ELF-1 (cell line): ENCODE measurements at places on chromosomes 2 and 18.

GRCh38 chr2:145207884-145208283 lies 688.0 kb upstream of the ZEB2 start:
- no peak for DNase-seq

GRCh38 chr2:30255026-30255425 lies 23.7 kb downstream of the LBH start:
- no peak for DNase-seq

DNA sequence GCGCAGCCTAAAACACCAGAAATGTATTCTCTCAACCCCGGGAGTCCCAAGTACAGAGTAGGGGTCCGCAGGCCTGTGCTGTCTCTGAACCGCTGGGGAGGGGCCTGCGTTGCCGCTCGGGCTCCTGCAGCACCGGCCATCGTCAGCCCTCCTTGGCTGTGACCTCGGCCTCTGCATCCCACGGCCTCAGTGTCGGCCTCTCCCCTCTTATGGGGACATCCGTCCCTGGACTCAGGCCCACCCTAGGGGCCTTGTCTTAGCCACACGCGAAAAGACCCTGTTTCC lies 50.5 kb downstream of the KCNG2 start:
- DNase-seq, result no peak

DNA sequence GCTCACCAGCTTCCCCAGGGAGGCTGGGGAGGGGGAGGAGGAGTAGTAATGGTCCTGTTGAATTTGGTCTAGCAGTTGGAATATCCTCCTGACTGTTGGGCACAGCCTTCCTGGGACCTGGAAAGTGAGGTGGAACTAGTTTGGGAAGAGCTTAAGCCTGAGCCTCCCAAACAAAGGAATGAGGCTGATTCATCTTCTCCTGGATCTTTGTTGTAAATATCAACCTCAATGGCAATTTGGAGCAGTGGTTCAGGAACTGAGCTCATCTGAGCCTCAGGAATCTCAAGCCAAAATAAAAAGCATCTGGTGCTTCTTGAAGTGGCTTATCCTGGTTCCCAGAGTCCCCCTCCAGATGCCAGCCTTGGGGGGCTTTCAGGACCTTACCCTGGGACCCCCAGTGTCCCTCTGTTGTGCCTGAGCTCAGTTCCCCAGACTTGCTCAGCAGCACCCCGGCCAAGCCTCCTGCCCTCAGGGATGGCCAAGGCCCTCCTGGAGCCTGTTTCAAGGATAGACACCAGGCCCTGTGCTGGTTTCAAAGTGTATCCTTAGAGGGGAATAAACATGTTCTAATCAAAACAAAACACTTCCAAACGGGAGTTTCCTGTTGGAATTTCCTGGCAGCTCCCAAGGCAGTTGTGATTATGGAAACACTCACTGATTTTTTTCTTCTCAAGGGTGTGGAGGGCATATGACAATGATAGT lies 112.6 kb downstream of the DDX1 start:
- no peak for DNase-seq

- DNase-seq, result no peak
These were observed 156.3 kb downstream of the ZNF516 start for GRCh38 chr18:76338619-76339245.

DNA sequence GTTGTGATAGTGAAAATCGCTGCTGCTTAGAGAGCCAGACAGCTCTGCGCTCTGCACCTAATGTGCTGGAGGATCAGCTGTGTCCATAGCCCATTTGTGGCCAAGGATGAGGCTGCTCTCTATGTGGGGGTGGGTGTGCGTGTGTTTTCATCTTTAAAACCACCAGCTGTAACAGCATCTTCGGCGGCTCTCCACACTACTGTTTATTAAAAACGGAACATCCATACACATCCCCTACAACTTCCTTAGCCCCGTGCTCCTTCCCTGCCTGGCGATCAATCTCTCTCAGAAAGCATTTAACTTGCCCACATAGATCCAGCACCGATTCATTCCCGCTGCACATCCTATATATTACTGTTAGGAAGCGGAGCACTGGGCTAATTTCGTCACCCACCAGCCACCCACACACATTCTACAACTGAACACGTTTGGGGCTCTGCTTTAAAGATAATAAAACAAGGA lies 1.6 kb downstream of the CELF4 start:
- DNase-seq, result no peak

GRCh38 chr18:79515331-79515730 lies 119.6 kb downstream of the NFATC1 start:
- DNase-seq, result no peak

DNA sequence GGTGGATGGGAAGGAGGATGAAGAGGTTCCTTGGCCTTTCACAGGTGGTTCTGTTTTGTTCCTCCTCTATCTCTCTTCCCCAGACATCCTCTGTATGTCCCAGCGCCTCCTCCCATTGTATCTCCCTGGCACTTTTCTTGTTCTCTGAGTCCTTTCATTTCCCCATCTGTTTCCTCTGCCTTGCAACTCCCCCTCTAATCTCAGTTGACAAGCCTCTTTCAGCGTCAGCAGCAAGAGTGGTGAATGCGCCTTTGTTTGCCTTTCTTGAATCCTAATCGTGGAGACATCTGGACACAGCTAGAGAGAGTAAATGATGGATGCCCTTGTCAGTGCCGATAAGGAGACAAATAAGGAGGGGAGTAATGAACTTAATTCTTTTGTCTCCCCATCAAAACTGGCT lies 167.0 kb downstream of the NDUFA10 start:
- no peak for DNase-seq

DNA sequence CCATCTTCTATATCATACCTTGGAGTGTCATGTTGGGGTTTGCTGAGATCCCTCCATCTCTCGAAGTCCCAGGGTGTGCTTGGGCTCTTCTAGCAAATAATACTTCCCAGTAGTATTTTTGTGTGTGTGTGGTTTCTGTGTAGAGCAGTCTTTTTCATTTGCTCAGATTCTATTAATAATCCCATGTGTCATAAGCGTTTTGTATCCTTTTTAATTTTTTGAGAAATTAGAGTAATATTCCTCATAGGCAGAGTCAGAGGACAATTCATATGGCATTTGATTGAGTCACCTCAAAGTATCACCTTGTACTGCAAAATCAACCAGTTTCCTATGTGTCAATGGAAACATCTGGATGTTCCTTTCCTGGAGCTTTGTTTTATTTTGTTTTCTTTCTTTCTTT lies 37.4 kb upstream of the PPP1R1C start:
- no peak for DNase-seq

DNA sequence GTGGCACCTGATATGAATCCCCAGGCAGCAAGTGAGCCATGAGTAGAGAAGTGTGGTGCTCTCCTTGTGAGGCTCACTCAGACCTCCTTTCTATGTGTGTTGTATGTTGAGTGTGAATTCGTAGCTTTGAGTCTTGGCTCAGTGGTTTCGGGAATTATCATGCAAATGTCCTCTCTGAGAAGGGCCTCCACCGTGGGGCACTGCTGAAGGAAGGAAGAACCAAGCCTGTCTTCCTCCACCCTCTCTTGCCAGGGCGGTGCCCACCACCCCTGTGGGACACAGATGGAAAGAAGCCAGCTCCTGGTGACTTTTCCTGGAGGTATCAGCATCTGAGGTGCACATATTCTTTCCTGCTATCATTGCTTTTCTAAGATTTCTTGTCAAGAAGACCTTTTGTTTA lies 156.1 kb downstream of the MYT1L start:
- DNase-seq, result no peak

DNA sequence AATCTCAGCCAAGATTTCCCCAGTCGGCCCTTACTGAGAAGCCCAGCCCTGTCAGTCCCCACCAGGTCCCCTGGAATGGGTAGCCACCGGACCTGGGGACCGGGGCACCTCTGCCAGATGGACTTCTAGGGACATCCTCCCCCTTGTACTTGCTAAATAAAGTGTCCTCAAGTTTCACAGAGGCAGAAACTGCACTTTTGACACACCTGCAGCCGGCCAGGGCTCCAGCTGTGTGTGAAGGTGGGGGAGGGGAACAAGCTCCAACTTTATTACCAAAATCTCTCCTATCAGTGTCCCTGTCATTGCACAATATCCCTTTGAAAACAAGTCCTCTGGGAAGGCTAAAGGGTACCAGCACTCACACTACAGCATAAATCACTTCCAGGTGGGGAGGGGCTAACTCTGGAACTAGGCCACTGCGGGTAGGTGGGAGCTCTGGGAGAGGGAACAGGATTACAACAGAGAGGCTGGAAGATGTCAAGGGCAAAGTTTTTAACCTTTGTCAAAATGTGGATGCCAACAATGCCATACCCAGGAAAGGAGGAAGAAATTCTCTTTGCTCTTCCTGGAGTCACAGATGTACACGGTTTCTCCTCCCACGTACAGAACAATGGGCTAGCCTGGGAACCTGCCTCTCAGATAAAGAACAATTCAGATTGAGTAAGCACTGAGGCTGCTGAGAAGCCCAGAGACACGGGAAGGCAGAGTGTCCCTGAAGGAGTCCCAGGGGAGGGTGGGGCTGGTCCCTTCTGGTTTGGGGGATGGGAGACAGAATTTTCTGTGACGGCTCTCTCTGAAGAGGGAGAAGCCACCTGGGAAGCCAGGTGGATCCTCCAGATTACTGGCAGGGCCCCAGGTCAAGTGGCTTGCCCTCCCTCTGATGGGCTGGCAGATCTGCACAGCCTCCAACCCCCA lies 11.0 kb downstream of the SDC1 start:
- no peak for DNase-seq

GRCh38 chr18:49563130-49563540 lies 1.3 kb downstream of the LIPG start:
- DNase-seq, result no peak

DNA sequence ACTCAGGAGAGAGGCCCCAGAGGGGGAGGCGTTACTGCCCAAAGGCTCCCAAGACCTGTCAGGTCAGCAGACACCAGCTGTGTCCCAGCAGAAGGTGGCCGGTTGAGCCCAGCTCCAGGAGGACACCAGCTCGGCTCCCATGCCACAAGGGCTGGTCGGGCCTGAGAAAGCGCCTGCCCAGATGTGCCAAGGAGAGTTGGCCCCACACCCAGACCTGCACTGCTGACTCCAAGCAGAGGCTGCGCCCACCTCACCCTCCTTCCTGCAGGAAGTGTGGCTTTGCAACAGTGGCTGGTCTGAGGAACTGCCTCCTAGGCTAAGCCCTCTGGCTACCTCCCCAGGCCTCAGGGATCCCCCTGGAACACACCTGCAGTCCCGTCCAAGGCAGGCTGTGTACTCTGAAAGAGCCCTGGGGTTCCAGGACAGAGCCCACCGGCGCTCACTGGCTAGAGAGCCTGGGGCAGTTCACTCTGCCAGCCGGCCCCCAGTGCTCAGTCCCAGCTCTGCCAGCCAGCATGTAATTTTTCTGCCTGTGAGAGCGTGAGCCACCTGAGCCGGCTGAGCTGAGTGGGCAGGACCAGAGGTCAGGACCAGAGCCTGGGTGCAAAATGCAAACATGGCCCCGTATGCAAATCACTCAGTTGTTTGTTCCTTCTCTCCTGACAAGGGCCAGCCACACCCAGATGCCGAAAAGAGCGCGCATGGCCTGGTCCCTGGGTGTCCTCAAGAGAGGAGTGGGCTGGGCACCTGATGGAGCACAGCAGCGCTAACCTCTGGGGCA lies 36.9 kb upstream of the PTMA start:
- DNase-seq, result peak; percentile 61

- peak; percentile 78 for DNase-seq
These were observed 10.4 kb upstream of the MAP3K2 start for GRCh38 chr2:127398239-127398590.

- DNase-seq, result no peak
These were observed 5.2 kb downstream of the EML6 start for GRCh38 chr2:54728669-54729120.

DNA sequence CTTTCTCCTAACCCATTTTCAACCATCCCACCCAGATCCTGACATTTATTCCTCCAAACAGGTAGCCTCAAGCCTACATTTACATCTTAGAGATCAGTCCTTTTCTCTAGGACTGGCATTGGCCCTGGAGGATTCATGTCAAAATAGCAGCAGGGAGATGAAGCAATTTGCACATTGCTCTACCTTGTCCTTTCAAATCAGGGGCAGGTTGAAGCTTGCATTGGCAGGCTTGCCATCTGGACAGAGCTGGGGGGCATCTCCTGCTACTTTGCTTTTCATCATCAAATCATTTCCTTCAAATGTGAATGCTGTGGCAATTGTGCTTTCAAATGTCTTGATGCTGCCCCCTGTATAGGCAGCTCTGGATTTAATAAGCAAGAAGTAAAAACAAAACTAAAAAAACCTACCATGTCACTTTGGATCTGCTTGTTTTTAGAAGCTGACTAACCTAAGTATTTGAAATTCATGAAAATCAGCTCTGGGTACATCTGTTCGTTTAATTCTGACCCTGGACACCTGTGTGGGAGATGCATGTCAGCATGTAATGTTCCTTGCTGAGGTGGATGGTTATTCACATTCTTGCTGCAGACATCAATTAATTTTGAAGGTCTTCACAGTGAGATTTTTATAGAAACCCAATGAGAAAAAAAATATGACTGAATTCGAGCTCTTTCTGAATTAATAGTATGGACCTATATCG lies 47.9 kb downstream of the KIF5C start:
- DNase-seq, result no peak

GRCh38 chr2:234500394-234501006 lies 3.6 kb upstream of the ARL4C start:
- DNase-seq, result peak; percentile 24

DNA sequence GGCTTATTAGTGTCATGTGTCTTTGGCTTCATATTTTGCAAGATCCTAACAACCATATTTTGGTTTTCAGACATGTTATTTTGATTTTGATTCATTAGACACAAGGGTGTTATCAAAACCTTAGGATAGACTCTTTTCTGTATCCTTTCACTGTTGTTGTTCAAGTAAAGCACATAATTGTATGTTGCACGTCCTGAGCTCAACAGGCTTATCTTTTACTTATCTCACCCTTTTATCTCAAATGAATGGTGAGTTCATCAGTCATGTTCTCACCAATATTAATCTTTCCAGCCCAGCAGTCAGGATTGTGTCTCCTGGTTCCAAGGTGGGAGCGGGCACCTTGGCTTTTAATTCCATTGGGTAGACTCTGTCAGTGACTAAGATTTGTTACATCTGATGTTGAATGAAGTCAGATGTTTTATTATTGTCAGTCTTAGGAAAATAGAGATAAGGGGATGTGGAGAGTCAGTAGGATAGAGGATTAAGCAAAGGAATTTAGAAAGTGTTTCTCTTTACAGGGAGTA lies 11.9 kb downstream of the GPN1 start:
- DNase-seq, result no peak

GRCh38 chr2:98381494-98381893 lies 35.2 kb downstream of the CNGA3 start:
- no peak for DNase-seq

GRCh38 chr2:165193178-165193777 lies 10.6 kb downstream of the SCN3A start:
- DNase-seq, result no peak

- no peak for DNase-seq
These were observed 223.3 kb downstream of the MC4R start for GRCh38 chr18:60149316-60149715.

- DNase-seq, result no peak
These were observed 82.6 kb upstream of the ST3GAL5 start for GRCh38 chr2:85971366-85971765.

DNA sequence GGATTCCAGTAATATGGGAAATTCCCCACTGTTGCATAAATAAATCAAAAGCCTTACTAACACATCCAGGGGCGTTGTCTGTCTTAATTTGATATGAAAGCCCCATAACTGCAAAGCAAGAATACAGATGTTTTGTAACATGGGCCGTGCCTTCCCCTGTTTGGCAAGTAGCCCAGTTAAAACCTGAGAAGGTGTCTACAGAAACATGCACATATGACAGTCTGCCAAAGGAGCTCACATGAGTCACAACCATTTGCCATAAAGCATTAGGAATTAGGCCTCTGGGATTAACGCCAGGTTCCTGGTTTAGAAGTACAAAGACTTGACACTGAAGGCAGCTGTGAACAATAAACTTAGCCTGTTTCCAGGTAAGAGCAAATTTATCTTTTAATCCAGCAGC lies 43.1 kb upstream of the LONRF2 start:
- no peak for DNase-seq

GRCh38 chr2:197704434-197705120 lies 592 bp upstream of the MARS2 start:
- DNase-seq, result no peak
